ENCODE measurements at places on chromosomes 2 and 18. TPM values are rescaled to one million over a fixed set of nuclear protein-coding genes. Genes with fewer than 3 reads are reported as not detected.

- DNase-seq: no peak
Observed at GRCh38 chr2:74735009-74735408, 81.0 kb downstream of the SEMA4F start.

DNA sequence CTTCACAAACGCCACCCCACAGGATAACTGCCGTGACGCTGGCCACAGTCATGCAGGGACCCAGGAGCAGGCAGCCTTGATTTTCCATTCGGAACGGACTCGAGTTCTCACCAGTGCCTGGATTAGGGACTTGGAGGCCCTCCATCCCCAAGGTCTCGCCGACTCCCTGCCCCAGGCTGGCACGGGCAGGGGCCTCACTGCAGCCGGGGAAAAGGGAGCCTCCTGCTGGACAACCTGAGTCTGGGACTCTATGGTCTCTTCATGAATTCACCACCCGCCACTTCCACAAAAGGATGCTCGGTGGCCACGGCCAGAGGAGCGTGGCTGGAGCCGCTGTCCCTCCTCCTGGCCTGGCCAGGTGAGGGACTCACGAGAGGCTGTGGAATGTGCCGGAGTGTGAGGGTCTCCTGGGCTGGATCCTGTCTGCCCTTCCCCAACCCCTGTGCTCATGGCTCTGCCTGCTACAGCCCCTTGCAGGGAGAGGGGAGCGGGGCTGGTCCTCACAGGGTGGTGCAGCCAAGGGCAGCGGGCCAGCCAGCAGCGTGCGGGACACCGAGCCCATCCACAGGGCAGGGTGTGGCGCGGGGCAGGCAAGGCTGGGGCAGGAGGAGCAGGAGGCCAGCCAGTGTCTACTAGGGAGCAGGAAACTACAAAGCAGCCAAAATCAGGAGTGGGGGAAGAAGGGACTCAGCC, 42.3 kb downstream of the AQP12A start:
- no peak for DNase-seq

The STEAP3 gene
- total RNA-seq: 0.13 TPM

DNA sequence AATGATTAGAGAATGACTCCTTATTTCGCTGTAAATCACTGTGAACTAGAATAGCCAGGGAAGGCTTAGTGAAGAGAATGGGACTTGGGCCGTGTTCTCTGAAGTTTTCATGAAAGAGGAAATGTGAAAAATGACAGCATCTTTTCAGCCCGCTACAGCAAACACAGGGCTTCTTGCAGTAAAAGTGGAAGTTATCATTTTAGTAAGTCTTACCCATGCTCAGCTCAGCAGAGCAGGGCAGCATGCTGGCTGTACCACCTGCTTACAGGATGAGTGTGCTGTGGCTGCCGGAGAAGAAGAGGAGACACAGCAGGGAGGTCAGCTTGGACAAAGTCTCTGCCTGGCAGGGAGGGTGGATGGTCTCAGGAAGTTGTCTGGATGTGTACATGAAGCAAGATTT, 300.7 kb upstream of the DLGAP1 start:
- DNase-seq: no peak

The SPC25 gene
- not detected for total RNA-seq

- no peak for DNase-seq
Observed at GRCh38 chr2:180334514-180334913, 327.4 kb upstream of the CWC22 start.

DNA sequence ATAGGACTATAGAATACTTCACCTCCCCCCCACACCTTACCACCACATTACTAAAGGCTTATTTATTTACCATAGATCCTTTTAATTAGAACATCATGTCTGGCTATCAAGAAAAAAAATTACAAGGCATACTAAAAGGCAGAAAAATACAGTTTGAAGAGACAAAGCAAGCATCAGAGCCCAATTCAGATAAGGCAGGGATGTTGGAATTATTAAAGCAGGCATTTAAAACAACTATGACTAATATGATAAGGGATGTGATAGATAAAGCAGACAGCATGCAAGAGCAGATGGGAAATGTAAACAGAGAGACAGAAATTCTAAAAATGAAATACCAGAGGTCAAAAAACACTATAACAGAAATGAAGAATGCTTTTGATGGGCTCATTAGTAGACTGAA, 55.4 kb upstream of the SMIM21 start:
- DNase-seq: no peak

GRCh38 chr2:120702801-120703200, 32.9 kb upstream of the GLI2 start:
- DNase-seq: no peak

- DNase-seq: no peak
Observed at GRCh38 chr2:23092831-23093230, 292.1 kb upstream of the KLHL29 start.

- DNase-seq: no peak
Observed at GRCh38 chr2:216653931-216654365, 20.7 kb downstream of the IGFBP2 start.

DNA sequence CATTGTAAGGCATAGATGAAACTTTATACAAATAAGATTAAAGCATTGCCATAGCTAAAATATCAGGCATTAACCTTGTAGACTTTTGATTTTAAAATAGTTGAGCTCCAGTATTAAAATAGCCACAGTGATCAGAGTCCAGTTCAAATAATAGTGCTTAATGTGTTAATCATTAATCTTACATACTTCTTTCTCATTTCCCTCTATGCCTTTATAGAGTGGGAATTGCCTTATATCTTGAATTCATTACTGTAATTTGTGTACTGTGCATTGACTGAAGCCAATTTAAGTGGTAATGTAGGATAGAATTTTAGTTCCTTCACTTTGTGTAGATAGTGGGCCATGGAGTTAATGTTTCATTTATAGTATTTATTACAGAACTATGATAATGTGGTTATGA, 549.2 kb upstream of the VWC2L start:
- DNase-seq: no peak

The ACMSD gene
- total RNA-seq: not detected

The RETREG2 gene
- 81.4 TPM for total RNA-seq

GRCh38 chr2:28658369-28658768, 93.3 kb upstream of the PPP1CB start:
- DNase-seq: no peak

The CD8A gene
- total RNA-seq: 0.70 TPM

GRCh38 chr2:167988296-167988695, 259.1 kb downstream of the STK39 start:
- DNase-seq: no peak

The AMER3 gene
- not detected for total RNA-seq

GRCh38 chr2:43540021-43540779, 55.6 kb downstream of the THADA start:
- no peak for DNase-seq

The GCA gene
- 6.9 TPM for total RNA-seq

The LAMA1 gene
- total RNA-seq: not detected

- DNase-seq: no peak
Observed at GRCh38 chr2:30149513-30149912, 2.7 kb downstream of the YPEL5 start.

DNA sequence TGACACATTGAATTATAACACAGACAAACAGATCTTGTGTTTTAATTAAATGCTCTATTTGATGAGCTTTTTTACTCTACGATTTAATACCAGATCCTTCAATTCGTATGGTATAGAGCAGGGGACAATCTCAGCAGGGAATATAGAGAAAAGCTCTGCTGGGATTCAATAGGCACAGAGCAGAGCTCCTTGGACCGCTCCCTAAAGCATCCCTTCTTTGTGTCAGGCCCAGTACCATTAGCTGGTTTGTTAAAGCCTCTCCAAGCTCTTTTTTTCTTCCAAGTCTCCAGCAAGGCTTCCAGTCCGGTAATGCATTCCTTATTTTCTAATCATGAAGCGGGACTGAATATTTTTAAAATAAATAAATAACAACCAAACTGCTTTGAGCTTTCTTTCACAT, 466.0 kb downstream of the NR4A2 start:
- DNase-seq: no peak

The ZNF804A gene
- not detected for total RNA-seq

GRCh38 chr2:96212339-96212738, 3.7 kb upstream of the STARD7 start:
- DNase-seq: no peak

The CHCHD5 gene
- 18.4 TPM for total RNA-seq

- no peak for DNase-seq
Observed at GRCh38 chr18:65206551-65207260, 544.1 kb upstream of the CDH7 start.

GRCh38 chr2:189954989-189955388, 107.5 kb downstream of the MSTN start:
- no peak for DNase-seq

The UGT1A9 gene
- total RNA-seq: not detected

- DNase-seq: no peak
Observed at GRCh38 chr2:53202063-53202462, 565.5 kb upstream of the CHAC2 start.

The ACTG2 gene
- not detected for total RNA-seq

The ALPP gene
- 0.29 TPM for total RNA-seq

The CYRIA gene
- 0.68 TPM for total RNA-seq

GRCh38 chr18:70279470-70279869, 9.4 kb upstream of the SOCS6 start:
- DNase-seq: no peak

GRCh38 chr2:212532585-212532984, 6.0 kb downstream of the ERBB4 start:
- no peak for DNase-seq

GRCh38 chr2:232488721-232489300, 1.2 kb upstream of the ECEL1 start:
- DNase-seq: no peak

Data from T-helper 17 cell (primary cell).